ENCODE measurements at places on chromosomes 13 and 19.

DNA sequence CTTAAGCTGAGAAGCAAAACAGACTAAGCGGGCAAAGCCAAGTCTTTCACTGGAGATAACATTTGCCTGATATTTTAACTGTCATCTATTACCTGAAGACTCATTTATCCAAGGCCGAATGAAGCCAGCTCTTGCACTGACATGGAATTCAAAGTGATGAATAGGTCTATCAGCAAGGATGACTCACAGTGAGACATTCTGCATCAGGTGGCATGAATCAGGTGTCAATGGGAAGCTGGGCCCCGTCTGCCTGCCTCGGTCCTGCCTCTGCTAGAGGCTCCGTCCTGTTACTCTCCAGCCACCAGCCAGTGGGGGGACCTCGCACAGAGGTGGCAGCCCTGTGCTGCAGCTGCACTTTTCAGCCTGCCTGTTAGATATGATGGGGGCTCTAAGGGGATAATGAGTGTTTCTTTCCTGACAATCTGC is 23.5 kb downstream of the STARD13 start:
- DNase-seq: no peak

DNA sequence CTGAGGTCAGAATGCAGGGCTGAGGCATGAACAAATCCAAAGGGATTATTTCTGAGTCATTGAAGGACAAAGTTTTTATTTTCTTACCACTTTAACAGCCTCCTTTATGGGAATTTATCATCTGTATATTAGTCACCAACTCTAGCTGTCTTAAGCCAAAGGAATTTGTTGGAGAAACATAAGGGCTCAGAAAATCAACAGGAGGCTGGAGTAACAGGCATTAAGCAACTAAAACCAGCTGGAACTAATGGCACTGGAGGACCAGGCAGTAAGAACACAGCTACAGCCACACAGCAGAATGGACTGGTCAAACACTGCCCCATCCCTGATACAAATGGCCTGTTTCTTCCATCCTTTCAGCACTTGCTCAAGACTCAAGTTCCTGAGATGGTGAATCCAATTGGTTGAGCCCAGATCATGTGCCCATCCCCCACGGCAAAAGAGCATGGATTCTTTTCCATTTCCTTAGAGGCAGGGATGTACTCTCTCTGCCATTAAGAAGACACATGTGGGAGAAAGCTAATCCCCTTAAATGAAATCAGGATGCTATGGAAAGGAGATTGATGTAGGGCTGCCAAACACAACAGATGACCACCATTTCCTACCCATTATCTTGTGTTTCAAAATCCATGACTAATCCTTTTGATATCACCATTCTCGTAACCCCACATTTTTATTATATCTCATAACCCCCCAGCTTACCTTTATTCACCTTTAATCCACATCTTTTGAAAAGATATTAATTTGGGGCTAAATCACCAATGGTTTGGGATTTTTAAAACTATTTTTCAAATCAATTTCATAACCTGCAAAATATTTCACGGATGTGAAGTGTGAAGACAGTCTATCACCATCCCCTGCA is 157.0 kb upstream of the FNDC3A start:
- DNase-seq: no peak

GRCh38 chr19:53808710-53809125 is 15.4 kb downstream of the NLRP12 start:
- DNase-seq: no peak

DNA sequence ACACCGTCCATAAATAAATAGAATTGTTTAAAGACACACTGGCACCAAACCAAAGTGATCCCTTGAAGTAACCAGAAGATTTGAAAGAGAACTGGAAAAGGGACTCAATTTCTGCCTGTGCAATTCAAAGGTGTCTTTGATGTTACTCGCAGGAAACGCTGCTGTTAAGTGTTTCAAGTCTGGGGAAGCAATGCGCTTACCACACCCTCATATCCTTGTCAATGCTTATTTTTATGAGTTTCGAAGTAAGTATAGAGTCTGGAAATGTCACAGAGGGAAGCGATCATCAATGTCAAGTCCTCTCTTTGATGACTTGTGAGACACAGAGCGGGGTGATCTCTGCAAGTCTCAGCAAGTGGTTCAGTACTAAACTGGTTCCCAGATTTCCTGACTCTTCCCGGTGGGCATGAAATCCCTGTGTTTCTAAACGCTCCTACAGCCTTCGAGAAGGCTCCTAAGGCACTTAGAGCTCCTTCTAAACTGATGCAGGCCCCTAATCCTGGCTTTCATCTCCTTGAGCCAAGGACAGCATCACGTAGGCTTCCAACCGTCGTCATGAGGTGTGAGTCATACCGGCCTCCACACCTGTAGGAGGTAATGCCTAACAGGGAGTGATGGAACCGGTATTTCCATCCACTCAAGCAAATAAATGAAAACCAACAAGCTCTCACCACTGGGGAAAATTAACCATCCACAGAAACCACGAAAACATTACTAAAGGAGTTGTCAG is 22.8 kb downstream of the SYDE1 start:
- no peak for DNase-seq

GRCh38 chr13:36432106-36432544 is at the start of gene CCNA1:
TSS of gene CCNA1 (plus strand) at chr13:36432495. CDS start at chr13:36433057, 562 bp downstream.
- DNase-seq: peak; percentile 67

GRCh38 chr13:50070186-50070585 is 54.9 kb downstream of the KCNRG start:
- no peak for DNase-seq

DNA sequence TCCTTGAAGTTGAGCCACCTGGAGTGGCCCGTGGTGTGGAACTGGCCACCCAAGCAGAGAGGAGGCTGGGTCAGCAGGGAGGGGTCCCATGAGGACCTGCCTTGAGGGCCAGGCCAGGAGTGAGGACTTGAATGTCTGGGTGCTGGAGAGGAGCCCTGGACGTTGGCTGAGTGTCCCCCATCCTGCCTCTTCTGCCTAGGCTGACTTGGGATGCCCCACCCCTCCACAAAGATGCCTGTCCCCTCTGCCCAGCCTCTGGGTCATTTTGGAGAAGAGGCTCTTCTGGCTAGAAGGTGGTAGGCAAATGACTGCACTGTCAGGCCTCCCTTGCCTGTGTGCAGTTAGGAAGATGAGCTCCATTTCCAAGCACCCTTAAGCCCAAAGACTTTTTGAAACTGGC is 1.7 kb downstream of the SSBP4 start:
- no peak for DNase-seq

DNA sequence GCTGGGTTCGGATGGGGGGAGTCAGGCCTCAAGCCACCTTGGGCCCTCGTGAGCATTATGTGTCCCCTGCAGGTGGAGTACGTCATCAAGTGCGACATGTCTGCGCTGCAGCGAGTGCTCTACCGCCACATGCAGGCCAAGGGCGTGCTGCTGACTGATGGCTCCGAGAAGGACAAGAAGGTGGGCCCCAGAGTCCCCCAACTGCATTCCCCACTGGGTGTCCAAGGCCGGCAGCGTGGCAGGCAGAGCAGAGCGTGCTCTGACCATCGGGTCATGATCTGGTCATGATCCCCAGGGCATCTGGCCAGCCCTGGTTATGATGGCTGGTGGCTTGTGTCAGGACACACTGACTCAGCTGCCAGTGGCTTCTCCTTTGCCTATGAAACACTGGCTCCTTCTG is 63.4 kb downstream of the SMARCA4 start:
- DNase-seq: no peak

- no peak for DNase-seq
Measured at GRCh38 chr19:2044709-2045500, 6.1 kb downstream of the MKNK2 start.

DNA sequence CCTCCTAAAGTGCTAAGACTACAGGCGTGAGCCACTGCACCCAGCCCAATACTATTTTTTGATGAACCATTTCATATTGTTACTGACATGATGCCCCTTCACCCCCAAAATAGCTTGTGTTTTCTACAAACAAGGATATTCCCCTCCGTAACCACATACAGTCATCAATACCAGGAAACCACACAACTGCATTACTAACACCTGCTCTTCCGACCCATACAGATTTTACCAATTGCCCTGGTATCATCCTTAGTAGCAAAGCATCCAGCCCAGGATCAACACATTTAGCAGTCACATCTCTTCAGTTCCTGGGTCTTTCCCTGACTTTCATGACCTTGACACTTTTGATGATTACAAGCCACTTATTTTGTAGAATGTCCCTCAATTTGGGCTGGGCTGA is 33.6 kb downstream of the KCTD15 start:
- no peak for DNase-seq

- DNase-seq: no peak
Measured at GRCh38 chr19:56969759-56970178, 129.2 kb upstream of the PEG3 start.

DNA sequence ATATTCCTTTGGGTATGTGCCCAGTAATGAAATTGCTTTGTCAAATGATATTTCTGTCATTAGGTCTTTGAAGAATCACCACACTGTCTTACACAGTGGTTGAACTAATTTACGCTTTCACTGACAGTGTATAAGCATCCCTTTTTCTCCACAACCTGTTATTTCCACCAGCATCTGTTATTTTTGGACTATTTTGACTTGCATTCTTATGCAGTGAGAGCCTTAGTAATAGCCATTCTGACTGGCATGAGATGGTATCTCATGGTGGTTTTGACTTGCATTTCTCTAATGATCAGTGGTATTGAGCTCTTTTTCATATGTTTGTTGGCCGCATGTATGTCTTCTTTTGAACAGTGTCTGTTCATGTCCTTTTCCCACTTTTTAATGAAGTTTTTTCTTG is 92.0 kb upstream of the SPATA13 start:
- no peak for DNase-seq

- DNase-seq: no peak
Measured at GRCh38 chr13:64441740-64442139, 2788.4 kb downstream of the PCDH9 start.

DNA sequence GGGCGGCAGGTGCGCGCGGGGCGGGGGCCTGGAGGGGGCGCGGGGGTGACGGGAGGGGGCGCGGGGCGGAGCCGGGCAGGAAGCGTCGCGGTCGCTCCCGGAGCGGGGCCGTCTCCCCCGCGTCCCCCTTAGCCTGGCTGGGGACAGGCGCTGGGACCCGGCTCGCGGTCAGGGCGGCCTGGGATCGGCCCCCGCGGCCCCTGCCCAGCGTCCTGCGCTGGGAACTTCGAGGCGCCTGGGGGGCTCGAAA is 74.7 kb upstream of the MCF2L start:
- no peak for DNase-seq

GRCh38 chr19:10346509-10346908 is 7.1 kb upstream of the ICAM3 start:
- no peak for DNase-seq

DNA sequence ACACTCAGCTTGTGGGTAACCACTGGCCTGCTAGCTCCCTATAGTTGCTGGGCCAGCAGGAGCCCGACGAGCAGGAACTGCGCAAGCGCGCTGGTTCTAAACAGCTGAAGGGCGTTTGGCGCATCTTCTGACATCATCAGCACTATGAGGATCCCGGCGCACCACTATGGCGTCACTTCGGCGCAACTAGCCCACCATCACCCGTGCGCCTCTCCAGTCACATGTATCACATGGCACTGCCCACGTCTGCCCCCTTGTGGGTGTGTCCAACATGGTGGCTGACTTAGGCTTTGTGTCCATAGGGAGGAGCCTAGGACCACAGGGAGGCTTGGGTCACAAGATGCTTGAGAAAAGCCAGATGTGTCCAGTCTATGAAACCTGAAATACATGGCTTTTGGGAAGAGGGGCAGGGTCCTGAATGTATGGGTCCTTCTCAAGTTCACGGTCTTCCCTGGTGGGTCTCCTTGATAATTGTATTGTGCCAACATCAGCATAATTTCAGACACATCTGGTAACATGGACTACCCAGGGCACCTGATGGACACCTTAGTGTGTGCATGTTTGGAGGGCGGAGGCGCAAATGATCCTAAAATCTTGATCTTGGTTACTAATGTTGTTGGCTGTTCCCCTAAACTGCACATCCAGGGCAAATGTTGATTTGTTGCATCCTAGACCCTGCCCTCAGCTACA is 18.0 kb downstream of the KLK4 start:
- DNase-seq: no peak

GRCh38 chr13:75136151-75136550 is 345.8 kb downstream of the TBC1D4 start:
- no peak for DNase-seq

DNA sequence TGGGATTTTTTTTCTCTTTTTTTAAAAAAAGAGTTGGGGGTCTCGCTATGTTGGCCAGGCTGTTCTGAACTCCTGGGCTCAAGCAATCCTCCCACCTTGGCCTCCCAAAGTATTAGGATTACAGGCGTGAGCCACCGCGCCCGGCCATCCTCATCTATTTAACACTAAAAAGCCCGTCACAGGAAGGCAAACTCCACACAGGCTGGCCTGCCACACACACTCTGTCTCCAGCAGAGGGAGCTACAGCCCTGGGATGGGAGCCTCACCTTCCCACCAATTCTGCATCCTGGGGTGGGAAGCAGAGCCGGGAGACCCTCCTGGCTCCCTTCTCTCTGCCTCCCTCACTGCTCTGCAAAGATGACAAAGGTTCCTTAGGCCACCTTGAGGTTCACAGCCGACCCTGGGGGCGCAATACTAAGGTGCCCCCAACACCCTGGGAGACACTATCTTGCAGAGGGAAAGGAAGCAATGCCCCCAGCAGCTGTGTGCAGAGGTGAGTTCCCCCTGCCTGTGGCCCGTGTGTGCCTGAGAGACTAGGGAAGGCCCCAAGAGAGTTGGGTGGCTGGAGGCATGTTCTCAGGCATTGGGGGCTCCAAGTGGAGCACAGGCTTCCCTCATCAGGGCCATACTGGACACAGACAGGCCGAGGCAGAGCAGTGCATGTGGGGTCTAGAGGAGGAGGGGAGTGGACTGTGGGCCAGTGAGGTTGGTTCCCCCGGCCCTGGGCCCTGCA is 27.4 kb upstream of the TIMM44 start:
- DNase-seq: no peak

DNA sequence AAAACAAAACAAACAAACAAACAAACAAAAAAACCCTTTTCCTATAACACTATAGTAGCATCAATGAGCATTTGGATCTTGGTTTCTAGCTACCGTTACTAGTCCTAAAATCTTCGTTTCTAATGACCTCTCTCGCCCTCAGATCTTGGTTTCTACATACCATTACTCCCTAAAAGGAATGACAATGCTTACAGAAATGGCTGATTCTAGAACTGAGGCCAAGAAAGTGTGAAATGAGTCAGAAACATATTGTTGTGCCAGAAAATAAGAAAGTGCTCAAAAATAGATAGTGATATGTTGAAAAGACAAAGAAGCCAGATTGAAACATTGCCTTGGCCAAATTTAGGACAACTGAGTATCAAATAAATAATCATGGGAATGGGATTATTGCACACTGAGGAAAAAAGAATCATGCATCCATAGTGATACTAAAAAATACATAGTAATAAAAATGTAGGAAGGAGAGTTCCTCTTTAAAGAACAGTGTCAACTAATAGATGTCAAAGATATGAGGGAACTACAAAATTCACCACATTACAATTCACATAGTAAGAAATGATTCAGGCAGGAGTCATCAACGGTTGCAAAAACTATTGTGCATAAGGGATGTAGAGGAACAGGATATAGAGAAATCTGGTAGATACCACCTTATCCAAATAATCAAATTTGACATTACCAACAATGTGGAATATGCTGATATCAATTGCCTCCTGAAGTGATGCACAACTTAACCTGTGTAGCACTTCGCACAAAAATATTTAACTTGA is 386.6 kb downstream of the DIAPH3 start:
- DNase-seq: no peak
